Omental fat pad (tissue), 4 donors: ENCODE measurements at places on chromosomes 13 and 19. TPM values are rescaled to one million over a fixed set of nuclear protein-coding genes. Genes with fewer than 3 reads are reported as not detected.

FLT3LG gene
- 2.4 TPM for total RNA-seq

DNA sequence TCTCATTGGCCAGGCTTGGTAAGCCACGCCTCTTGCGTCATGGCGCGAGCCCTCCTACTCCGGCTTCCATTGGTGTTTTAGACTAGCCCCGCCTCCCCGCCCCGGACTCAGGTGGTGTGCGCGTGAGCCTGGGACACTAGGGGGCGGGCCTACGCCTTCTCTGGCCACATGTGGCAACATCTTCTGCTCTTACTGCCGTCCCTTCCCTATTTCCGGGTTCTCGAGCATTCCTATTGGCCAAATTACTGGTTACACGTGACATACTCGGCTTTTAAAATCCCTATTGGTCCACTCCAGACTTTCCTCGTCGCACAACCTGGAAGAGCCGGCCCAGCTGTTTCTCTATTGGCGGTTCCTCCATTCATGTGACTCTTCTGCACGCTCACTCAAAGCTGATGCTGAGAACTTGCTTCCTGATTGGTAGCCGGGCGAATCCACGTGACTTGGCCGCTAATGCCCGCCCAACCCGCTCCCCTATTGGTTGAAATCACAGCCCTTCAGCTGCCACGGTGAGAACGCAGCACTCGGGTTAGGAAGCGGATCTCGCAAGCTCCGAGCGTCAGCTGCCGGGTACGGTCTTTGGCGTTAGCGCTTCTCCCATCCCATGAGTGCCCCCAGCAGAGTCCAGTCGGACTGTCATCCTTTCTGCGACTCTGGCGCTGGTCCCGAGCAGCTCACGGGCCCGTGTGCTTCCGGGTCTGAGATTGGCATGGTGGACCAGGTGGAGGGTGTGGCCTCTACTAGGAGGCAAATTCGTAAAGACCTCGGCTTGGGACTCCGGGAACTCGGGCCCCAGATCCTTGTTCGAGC lies at the start of gene BLOC1S3:
Gene BLOC1S3 (plus strand): TSS at position 523 of the 810 bp plus-strand sequence. CDS start 513 bp downstream, outside the sequence.
- DNase-seq: peak; percentile 99

KIR2DL4 gene
- not detected for total RNA-seq

GRCh38 chr19:14672188-14672872 lies 2.3 kb downstream of the ADGRE3 start:
- DNase-seq: no peak

DNA sequence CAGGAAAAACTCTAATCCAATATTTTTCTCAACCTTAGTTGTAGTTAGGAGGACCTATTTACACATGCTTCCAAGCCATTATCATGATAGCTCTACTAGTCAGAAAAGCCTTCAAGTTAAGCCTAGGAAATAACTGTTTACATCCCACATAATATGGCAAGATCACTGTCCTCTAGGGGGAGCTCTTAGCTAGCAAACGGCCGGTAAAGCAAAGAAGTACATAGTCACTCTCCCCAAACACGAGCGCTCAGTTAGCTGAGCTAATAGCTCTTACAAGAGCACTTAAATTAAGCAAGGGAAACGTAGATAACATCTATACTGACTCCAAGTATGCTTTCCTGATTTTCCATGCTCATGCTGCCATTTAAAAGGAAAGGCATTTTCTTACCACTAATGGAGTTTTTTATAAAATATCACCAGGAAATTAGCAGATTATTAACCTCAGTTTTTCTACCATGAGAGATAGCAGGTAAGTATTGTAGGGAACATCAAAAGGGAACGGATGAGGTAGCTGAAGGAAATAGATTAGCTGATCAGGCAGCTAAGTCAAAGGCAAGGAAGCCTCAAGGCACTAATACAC lies 100.6 kb upstream of the PABPC3 start:
- no peak for DNase-seq

GRCh38 chr19:42653841-42654240 lies 59.1 kb upstream of the CEACAM8 start:
- no peak for DNase-seq

AXL gene
- total RNA-seq: 66.1 TPM

DNA sequence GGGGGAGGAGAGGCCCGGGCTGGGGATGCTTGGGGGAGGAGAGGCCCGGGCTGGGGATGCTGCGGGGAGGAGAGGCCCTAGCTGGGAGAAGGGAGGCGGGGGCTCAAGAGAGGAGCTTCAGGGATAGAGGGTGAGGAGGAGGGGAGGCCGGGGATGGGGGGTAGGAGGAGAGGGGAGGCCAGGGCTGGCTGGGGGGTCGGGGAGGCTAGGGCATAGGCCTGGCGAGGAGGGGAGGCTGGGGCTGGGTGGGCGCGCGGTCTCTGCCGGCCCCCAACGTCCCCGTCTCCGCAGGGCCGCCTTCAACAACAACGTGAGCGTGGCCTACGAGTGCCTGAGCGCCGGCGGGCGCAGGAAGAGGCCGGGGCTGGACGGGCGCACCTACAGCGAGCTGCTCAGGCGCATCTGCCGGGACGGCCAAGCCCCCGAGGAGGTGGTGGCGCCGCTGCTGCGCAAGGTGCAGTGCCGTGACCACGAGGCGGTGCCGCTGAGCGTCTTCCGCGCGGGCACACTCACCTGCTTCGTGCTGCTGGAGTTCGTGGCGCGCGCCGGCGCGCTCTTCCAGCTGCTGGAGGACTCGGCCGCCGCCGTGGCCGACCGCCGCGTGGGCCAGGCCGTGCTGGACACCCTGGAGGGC lies 11.4 kb downstream of the TPGS1 start:
- no peak for DNase-seq

GRCh38 chr19:14758816-14759215 lies 19.5 kb downstream of the ADGRE2 start:
- DNase-seq: no peak
